ENCODE measurements at places on chromosomes 5 and 9.

- DNase-seq = no peak
Measured at GRCh38 chr5:73118391-73118973, 1.9 kb upstream of the TMEM171 start.

- no peak for DNase-seq
Measured at GRCh38 chr9:74859786-74860185, 27.9 kb downstream of the TRPM6 start.

- no peak for DNase-seq
Measured at GRCh38 chr5:67652201-67652600, 455.6 kb upstream of the CD180 start.

GRCh38 chr5:75603371-75603770 lies 7.9 kb upstream of the ANKDD1B start:
- no peak for DNase-seq

GRCh38 chr9:136225748-136226679 lies 19.6 kb downstream of the QSOX2 start:
- peak; percentile 60 for DNase-seq

GRCh38 chr5:132663771-132664695 lies 6.1 kb downstream of the IL13 start:
- no peak for DNase-seq

DNA sequence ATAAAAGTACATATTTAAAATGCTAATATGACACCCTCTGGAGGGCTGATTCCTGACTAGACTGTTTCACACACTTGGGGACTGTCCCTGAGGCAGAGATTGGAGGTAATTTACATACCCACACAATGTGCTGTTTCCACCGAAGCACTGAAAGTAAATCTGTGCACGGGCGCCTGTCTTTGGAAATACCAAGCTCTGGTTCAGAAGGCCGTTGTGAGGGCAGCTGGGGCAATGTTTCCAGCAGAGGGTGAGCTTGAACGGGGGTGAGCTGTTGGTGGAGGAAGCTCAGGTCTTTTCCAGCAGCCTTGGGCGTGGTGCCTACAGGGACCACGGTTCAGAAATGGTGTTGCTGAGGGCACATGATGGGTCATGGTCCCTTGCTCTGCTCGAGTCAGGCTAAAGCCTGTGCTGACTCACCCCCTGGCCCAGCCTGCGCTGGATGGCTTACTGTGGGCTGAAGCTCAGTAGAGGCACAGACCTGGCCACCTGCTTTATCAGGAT lies 25.8 kb upstream of the HMCN2 start:
- DNase-seq = no peak

GRCh38 chr5:33316773-33317172 lies 124.0 kb upstream of the TARS1 start:
- no peak for DNase-seq

DNA sequence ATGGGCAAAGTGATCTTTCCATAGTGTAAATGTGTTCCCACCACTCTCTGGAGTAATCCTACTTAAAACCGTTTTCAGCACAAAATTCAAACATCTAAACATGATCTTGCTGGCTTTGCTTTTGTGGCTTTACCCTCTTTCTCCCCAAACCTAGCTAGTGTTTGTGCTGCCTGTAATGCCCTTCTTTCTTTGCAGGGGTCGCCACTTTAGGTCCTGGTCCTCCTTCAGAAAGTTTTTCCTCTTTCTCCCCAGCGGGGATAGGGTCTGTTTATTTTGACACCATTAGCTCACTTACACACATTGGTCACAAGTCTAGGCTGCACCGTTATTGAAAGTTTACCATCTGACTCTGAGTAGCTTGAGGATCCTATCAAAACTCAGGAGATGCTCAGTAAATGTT lies 736 bp upstream of the HSD17B4 start:
- no peak for DNase-seq

GRCh38 chr9:125145425-125145824 lies 2.1 kb upstream of the SCAI start:
- no peak for DNase-seq

GRCh38 chr5:154712518-154713437 lies 42.4 kb upstream of the LARP1 start:
- DNase-seq = no peak

- no peak for DNase-seq
Measured at GRCh38 chr9:1878811-1879210, 136.3 kb upstream of the SMARCA2 start.

- DNase-seq = no peak
Measured at GRCh38 chr5:169395136-169395535, 94.2 kb upstream of the SLIT3 start.

DNA sequence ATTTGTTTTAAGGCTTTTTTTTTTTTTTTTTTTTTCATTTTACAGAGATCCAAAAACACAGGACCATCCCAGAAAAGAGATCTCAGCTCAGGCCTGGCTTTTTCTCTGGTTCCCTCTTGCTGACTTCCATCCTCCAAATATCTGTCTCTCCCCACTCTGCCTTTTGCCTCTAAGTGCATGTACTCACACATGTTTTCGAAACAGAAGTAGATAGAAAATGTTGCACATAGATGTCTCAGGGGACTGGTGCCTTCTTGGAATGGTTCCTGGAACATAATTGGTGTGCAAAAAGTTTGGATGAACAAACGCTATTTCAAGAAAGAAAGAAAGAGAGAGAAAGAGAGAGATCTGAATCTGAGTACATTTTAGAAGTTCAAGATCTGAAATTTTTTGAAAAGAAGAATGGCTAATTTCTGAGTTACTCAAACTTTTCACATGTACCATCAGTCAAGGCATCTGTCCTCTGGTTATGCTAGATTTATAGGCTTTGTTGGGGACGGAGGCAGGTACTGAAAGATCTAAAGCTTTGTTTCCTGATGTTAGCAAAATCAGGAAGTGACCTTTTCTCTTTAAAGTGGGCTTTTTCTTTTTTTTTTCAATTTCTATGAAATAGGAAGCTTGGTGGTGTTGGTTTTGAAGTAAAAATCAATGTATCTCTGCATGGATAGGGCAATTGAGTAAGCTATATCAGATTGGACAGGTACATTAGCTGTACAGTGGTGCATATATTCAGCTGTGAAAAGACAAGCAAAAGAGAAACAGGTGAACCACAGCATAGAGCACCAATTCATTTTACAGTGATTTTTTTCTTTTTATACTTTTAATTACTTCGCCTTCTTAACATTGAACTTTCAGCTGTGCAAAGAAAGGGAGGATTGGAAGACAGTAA lies 8.5 kb upstream of the TNFSF8 start:
- DNase-seq = no peak

GRCh38 chr5:38257308-38258041 lies 884 bp upstream of the EGFLAM start:
- peak; percentile 32 for DNase-seq

DNA sequence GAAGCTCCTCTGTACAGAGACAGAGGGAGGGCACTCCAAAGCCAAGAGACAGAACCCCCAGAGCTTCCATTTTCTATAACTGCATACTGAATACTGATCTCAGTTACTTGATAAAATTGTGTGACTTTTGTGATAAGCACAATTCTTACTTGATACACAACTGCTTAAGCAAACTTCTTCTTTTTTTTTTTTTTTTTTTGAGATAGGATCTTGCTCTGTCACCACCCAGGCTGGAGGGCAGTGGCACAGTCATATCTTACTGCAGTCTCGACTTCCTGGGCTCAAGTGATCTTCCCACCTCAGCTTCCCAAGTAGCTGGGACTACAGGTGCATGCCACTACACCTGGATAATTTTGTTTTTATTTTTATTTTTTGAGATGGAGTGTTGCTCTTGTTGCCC lies 252.1 kb upstream of the ZNF608 start:
- no peak for DNase-seq

- no peak for DNase-seq
Measured at GRCh38 chr5:107969847-107970246, 299.1 kb upstream of the EFNA5 start.

GRCh38 chr5:51846015-51846414 lies 462.8 kb downstream of the ISL1 start:
- DNase-seq = no peak

GRCh38 chr9:109017061-109017460 lies 3.8 kb upstream of the CTNNAL1 start:
- no peak for DNase-seq

GRCh38 chr5:89916131-89916530 lies 493.4 kb downstream of the CETN3 start:
- no peak for DNase-seq

GRCh38 chr9:88922091-88922490 lies 69.2 kb upstream of the S1PR3 start:
- no peak for DNase-seq

GRCh38 chr5:9624196-9624947 lies 5.8 kb downstream of the TAS2R1 start:
- DNase-seq = no peak

DNA sequence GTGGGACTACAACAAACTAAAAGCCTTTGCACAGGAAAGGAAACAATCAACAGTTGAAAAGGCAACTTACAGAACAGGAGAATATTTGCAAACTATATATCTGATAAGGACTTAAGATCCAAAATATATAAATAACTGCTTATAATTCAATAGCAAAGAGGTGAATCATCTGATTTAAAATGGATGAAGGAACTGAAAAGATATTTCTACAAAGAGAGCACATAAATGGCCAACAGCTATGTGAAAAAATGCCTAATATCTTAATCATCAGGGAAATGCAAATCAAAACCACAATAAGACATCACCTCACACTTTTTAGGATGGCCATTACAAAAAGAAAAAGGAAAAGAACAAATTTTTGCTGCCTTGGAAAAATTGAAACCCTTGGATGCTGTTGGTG lies 100.4 kb downstream of the LURAP1L start:
- DNase-seq = no peak

GRCh38 chr5:37714756-37715155 lies 125.1 kb downstream of the GDNF start:
- no peak for DNase-seq

GRCh38 chr9:107222020-107222522 lies 61.0 kb upstream of the RAD23B start:
- DNase-seq = no peak

GRCh38 chr5:87277279-87277835 lies 9.7 kb downstream of the RASA1 start:
- no peak for DNase-seq

GRCh38 chr5:177316005-177316404 lies 4.3 kb upstream of the MXD3 start:
- no peak for DNase-seq

GRCh38 chr5:17076272-17076671 lies 140.2 kb upstream of the MYO10 start:
- DNase-seq = no peak

GRCh38 chr5:92836855-92837755 lies 743.9 kb downstream of the NR2F1-AS1 start:
- DNase-seq = no peak

GRCh38 chr9:19931098-19931890 lies 142.5 kb upstream of the SLC24A2 start:
- no peak for DNase-seq

GRCh38 chr9:89659473-89659872 lies 54.7 kb downstream of the GADD45G start:
- DNase-seq = no peak
